CD8-positive, alpha-beta memory T cell (primary cell): ENCODE measurements at places on chromosomes 2 and 18. TPM values are rescaled to one million over a fixed set of nuclear protein-coding genes. Genes with fewer than 3 reads are reported as not detected.

Gene RBBP8
- 76.9 TPM for total RNA-seq

DNA sequence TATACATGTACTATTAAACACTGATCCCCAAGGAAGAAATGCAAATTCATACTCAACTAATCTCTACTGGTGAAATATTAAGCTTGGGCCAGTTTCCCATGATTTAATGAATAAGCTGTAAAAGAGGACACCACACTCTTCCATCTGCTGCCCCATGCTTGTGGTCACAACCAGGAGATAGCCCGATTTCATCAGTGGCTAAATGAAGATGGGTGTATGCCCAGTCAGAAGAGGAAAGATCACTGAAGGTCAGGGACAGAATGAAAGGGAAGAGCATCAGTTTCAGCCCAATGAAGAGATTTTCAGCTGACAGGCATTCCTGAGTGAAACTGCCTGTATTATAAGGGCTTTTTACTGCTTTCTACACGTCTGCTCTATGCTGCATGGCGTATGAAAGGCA is 103.5 kb downstream of the KCNS3 start:
- DNase-seq, result no peak

GRCh38 chr2:177254433-177255226 is 9.9 kb downstream of the NFE2L2 start:
- no peak for DNase-seq

DNA sequence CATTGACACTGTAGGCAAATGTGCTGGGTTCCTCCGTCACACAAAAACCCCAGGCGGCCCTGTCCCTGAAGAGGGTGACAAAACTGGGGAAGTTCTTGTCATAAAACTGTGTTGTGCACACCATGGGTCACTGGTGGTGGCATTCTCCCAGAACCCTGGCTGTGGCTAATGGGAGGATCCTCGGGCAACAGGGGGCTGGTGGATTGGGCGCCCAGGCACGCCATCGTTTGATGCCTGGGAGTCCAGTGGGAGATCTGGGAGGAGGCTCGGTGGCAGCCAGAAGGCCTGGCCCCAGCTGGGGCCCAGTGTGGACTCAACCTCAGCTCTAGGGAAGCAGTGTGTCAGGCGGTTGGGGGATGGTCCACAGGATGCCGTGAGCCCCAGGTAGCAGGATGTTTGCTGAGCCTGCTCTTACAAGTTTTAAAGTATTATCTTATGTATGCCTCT is 140.7 kb downstream of the ACOXL start:
- DNase-seq, result no peak

DNA sequence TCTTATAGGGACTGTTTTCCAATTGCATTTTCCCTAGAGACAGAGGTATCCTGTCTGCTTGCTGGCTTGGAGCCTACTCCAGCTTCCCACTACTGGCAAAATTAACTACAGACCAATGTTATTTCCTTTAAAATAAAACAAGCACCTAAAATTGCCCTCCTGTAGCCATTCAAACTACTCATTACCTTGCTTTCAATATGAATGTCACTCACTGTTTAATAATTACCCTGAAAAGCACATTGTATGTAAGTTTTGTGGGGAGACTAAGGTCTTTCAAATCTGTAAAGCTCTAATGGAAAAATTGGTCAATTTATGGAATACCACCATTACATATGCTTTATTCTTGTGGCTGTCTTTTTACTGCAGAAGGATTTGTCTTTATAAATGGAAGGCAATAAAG is 87.3 kb downstream of the DOCK10 start:
- no peak for DNase-seq
